ENCODE measurements at places on chromosomes 2 and 18. TPM values are rescaled to one million over a fixed set of nuclear protein-coding genes. Genes with fewer than 3 reads are reported as not detected.

POU3F3 gene
- total RNA-seq: not detected

C2orf66 gene
- total RNA-seq: not detected

LBH gene
- total RNA-seq: 133 TPM

KLHL29 gene
- total RNA-seq: 0.54 TPM

SCN1A gene
- total RNA-seq: 0.38 TPM

KCNF1 gene
- 0.24 TPM for total RNA-seq

OSGEPL1 gene
- total RNA-seq: 8.7 TPM

POTEC gene
- not detected for total RNA-seq

DSG2 gene
- total RNA-seq: 35.7 TPM

PKDCC gene
- 114 TPM for total RNA-seq

PLCL1 gene
- 96.2 TPM for total RNA-seq

TIGD1 gene
- total RNA-seq: 2.0 TPM

ZRANB3 gene
- total RNA-seq: 3.1 TPM

CNGA3 gene
- total RNA-seq: not detected

ESPNL gene
- not detected for total RNA-seq

IMPA2 gene
- total RNA-seq: 82.8 TPM

TSPYL6 gene
- total RNA-seq: not detected

HS6ST1 gene
- 34.9 TPM for total RNA-seq

DLX1 gene
- not detected for total RNA-seq

CAPN13 gene
- not detected for total RNA-seq

DCDC2C gene
- total RNA-seq: not detected

CRYBA2 gene
- total RNA-seq: not detected

SP110 gene
- total RNA-seq: 9.8 TPM

PLB1 gene
- 3.0 TPM for total RNA-seq

GAD1 gene
- not detected for total RNA-seq

PTPN4 gene
- 40.4 TPM for total RNA-seq

RAX gene
- total RNA-seq: not detected

KCNE4 gene
- total RNA-seq: 3.6 TPM

Data from Right ventricle myocardium inferior (tissue), 1 donor.